ENCODE measurements at places on chromosomes 4 and X.

DNA sequence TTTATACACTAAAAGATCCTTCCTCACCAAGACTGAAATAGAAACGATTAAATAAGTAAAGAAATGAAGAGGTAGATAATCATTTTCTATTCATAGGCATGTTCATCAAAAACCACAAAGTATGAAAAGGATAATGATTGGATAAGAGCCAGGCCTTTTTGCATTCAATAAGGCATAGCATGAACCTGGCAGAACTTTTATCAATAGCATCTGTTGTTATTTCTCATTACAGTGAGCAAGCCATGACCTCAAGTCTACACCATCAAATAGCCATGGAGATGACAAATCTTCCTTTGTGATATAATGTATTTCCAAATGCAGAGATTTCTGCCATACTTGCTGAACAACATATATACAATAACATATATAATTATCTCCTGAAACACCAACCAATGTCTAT, 206.0 kb upstream of the SLC7A11 start:
- no peak for DNase-seq

- DNase-seq = no peak
Observed at GRCh38 chr4:87152310-87153041, 67.9 kb downstream of the KLHL8 start.

DNA sequence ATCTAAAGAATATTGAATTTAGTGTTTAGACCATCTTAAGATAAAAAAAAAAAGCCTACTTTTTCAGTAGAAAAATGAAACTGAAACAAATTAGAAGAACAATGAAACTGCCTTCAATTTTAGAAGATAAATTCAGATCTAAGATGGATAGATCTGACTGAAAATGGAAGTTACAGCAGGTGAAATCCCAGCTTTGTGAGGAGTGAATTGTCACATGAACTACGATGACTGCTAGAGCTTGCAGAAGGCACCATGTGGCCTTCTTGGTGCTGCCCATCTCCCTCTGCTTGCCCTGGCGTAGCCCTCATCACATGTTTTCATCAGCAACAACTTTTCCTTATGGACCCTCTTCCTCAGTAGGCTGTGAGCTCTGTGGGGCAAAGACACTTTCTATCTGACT, 51.4 kb upstream of the EMCN start:
- no peak for DNase-seq

- DNase-seq = no peak
Observed at GRCh38 chrX:47664737-47665136, 5.8 kb upstream of the UXT start.

- no peak for DNase-seq
Observed at GRCh38 chr4:24453951-24454350, 130.4 kb downstream of the DHX15 start.

DNA sequence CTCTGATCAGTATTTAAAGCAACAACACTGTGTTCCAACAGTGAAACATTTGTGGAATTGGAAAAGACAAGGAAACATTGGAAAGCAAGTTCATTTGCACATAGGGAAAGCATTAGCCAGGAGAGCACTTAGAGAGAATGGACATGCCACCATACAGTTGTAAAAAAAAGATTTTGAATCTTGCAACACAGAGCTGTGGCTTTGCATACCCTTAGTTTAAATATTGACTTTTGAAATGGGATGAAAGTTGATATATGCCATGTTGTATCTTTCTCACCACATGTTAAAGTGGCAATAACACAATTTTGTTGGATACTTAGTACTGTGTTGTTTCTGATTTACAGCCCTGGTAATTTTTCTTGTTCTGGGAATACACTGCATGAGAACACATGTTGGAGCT, 208.1 kb downstream of the BMPR1B start:
- DNase-seq = no peak

Data from activated CD4-positive, CD25-positive, alpha-beta regulatory T cell treated with anti-CD3 and anti-CD28 coated beads, Interleukin-2, amount 50 U/mL, for 16 hours (primary cell).